Gastrocnemius medialis (tissue), 4 donors: ENCODE measurements at places on chromosomes 16 and 17.

- DNase-seq, result no peak
Observed at GRCh38 chr16:63037761-63038396, 1001.6 kb upstream of the CDH8 start.

DNA sequence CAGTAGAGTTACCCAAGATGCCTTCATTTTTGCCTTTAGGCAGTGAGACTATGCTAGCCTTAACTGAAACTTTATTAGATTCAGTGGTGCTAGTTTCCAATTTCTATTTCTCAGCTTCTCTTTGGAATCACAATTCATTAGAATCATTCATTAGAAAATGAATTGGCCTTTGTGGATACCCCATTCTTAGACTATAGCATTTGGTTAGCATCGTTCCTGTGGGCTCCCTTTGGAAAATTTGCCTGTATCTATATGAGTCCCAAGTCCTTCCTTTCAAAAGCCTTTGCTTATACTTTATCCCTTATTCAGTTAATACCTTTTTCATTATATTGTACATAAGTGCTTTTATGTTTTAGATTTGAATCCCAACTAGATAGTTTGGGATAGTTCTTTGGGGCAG lies 187.0 kb upstream of the TBX2 start:
- DNase-seq, result no peak

DNA sequence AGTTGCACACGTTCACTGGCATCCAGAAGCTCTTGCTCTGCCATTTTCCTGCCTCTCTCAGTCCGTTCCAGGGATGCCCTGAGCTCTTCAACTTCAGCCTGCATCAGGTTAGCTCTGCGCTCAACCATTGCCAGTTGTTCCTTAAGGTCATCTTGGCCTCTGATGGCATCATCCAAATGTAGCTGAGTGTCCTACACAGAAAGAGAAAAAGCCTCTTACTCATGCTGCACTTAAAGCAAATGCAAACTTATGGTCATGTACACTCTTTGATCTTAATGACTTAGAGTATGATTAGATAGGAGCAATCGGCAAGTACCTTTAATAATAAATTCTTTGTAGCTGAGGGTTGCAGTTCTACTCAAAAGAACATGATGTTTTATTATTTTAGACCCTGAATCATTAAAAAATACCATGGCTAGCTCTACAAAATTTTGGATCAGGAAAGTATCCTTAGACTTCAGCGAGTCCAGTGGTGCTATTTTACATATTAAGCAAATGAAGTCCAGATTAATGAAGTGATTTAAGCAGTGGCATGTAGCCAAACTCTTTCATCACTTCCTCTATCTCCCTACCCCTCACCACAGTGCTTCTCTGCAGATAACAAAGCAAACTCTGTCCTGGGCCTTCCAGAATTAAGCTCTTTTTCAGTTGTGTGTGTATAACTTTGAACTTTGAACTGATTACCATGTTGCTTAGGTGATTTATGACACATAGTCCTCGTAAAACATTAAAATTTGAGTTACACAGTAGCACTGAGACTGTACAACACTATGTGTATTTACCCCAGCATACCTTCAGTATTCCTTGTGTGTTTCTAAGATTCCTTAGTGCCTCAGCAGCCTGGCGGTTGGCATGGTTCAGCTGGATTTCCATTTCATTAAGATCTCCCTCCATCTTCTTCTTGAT lies 22.1 kb downstream of the MYH4 start:
- no peak for DNase-seq

GRCh38 chr17:69428252-69428980 lies 13.9 kb downstream of the MAP2K6 start:
- DNase-seq, result no peak

DNA sequence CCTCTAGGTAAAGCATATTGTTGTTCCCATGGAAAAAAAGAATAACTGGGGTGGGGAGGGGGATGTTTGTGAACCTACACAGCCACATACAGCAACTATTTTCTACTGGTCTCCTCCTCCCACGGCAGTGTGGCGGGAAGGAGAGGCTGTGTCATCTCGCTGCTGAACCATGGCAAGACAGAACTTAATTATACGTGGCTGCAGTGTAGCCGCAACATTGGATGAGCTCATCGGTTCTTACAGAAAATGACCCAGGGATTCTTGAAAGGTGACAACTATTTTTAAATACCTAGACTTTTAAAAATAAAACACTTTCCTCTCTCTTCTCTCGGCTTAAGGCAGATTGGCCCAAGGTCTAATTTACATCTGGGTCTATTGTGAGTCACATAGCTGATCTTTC lies 19.8 kb upstream of the TEKT3 start:
- DNase-seq, result no peak

DNA sequence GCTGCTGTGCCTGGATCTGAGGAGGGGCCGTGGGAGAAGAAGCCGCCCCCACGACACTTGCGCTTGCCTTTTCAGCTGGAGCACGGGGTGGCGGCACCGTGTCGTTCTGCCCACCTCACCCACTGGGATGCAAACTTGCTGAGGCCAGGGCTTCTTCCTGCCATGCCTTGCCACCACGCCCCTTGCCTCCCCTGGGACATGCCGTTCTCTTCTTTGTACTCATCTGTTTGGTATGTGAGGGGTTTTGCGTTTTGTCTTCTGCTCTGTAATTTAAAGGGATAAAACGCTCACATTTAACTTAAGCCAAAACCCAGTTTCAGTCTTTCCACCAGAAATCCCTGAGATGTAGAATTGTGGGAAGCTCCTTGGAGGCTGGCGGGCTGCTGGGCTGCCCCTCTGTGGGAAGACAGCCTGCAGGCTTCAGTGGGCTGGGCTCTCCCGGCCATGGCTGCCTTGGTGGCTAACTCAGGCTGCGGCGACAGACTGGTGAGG lies 180.2 kb downstream of the RPTOR start:
- DNase-seq, result no peak

DNA sequence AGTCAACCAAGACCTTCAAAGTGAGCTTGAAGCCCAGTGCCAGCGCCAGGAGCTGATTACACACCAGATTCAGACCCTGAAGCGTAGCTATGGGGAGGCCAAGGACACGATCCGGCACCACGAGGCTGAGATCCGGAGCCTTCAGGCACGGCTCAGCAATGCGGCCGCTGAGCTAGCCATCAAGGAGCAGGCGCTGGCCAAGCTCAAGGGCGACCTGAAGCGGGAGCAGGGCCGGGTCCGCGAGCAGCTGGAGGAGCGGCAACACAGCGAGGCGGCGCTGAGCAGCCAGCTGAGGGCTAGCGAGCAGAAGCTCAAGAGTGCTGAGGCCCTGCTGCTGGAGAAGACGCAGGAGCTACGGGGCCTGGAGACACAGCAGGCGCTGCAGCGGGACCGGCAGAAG lies 42.0 kb downstream of the PLD6 start:
- DNase-seq, result no peak

- DNase-seq, result peak; percentile 65
Observed at GRCh38 chr17:83125515-83126274, 46.3 kb downstream of the METRNL start.

DNA sequence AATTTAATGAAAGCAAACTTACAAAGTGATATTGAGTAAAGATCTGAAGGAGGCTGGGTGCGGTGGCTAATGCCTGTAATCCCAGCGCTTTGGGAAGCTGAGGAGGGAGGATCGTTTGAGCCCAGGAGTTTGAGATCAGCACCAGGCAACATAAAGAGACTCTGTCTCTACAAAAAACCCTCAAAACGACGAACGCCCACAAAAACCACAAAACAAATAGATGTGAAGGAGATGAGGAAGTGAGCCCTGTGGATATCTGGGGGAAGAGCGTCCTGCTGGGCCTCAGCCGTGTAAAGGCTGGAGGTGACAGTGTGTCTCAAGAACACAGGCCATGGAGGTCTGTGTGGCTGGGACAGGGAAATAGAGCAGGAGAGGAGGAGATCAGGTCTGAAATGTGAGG lies 68.8 kb downstream of the ITFG1 start:
- no peak for DNase-seq

DNA sequence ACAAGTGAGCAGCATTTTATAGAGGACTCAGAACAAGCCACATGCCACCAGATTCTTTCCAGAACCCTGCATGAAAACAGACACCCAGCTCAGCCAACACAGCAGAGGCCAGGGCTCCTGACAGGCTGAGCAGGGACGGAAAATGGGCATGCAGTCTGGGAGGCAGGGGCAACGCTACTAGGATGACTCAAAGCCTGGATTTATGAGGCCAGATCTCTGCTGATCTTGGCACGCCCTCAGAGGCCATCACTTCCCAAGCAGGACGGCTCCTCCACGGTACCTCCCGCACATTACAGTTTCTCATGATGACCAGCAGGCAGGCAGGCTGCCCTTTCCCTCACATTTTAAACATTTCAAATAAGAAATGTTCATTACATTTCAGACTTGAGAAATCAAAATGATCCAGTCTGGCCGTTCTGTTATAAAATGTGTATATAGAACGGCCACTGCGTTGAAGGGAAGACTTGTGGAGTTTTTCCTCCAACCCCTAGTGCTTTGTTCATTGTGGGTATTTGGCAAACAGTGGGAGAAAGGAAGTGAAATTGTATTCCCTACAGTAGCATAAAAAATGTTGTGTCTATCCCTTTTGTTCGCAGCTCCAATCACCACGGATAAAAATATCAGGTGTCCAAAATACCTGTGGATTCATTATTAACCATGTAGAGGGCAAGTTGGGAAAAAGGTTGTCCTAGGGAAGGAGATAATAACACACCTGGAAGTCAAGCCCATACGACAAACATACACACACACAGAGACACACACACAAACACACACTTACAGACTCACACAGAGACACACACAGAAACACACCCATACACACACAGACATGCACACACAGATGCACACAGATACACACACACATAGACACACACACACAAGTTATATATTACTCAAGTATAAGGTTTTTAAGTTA lies 64.8 kb upstream of the ADAMTS18 start:
- peak; percentile 14 for DNase-seq

DNA sequence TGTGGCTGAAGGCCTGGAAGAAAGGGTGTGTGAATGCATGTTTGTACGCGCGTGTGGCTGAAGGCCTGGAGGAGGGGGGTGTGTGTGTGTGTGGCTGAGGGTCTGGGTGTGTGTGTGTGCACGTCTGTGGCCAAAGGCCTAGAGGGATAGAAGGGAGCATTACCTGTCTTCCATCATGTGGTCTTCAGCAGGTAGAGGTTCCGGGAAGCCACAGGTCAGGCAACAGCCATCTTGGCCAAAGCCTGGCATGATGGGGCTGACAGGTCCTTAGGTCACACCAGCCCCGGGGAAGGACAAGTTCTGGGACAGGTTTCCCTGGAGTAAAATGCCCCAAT lies 5.2 kb downstream of the LITAFD start:
- no peak for DNase-seq

DNA sequence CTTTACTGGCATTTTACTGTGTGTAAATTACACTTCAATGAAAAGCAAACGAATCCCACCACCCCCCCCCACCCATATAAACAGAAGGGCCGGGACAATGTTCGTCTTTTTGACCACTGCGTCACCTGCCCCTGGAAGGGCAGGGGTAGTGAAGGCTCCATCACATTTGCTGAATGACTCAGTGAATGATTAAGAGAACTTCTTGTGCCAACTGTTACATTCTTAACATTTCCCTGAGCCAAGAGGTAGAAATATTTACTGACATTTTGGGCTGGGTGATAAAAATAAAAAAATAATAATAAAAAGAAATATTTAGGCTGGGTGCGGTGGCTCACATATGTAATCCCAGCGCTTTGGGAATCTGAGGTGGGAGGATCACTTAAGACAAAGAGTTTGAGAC lies 24.1 kb downstream of the C16orf96 start:
- no peak for DNase-seq

GRCh38 chr17:80782536-80783427 lies 208.9 kb upstream of the CHMP6 start:
- DNase-seq, result no peak

GRCh38 chr17:7972131-7972785 lies 30.2 kb upstream of the GUCY2D start:
- DNase-seq, result peak; percentile 75

GRCh38 chr16:29304251-29304650 lies 102.3 kb downstream of the NPIPB11 start:
- DNase-seq, result no peak

GRCh38 chr17:13337864-13338371 lies 263.8 kb downstream of the HS3ST3A1 start:
- DNase-seq, result no peak

GRCh38 chr17:75492555-75493168 lies 22.7 kb downstream of the CASKIN2 start:
- DNase-seq, result no peak

GRCh38 chr17:4003131-4003500 lies 38.9 kb upstream of the ATP2A3 start:
- no peak for DNase-seq

DNA sequence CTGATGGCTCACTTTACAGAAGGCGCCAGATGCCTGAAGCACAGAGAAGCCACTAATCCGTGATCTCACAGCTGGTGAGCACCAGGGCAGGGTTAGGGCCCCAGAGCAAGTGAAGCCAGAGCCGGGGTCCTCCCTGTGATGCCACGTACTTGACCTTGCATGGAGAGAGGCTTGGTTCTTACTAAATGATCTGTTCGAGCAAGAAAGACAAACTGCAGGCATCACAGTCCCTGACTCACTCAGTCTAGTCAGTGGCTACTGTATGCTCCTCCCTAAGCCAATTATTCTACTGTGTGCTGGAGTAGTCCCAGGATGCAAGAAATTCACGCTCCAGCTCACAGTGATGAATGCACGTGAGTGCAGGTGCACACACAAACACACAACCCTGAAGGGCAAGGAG lies 55.4 kb downstream of the SDK2 start:
- DNase-seq, result no peak

GRCh38 chr17:76524598-76525512 lies 12.7 kb downstream of the CYGB start:
- no peak for DNase-seq

GRCh38 chr17:38896346-38896954 lies 26.6 kb downstream of the LASP1 start:
- no peak for DNase-seq

GRCh38 chr17:59785091-59785799 lies 77.8 kb downstream of the VMP1 start:
- DNase-seq, result no peak

GRCh38 chr17:17944743-17945142 lies 27.5 kb downstream of the TOM1L2 start:
- no peak for DNase-seq

DNA sequence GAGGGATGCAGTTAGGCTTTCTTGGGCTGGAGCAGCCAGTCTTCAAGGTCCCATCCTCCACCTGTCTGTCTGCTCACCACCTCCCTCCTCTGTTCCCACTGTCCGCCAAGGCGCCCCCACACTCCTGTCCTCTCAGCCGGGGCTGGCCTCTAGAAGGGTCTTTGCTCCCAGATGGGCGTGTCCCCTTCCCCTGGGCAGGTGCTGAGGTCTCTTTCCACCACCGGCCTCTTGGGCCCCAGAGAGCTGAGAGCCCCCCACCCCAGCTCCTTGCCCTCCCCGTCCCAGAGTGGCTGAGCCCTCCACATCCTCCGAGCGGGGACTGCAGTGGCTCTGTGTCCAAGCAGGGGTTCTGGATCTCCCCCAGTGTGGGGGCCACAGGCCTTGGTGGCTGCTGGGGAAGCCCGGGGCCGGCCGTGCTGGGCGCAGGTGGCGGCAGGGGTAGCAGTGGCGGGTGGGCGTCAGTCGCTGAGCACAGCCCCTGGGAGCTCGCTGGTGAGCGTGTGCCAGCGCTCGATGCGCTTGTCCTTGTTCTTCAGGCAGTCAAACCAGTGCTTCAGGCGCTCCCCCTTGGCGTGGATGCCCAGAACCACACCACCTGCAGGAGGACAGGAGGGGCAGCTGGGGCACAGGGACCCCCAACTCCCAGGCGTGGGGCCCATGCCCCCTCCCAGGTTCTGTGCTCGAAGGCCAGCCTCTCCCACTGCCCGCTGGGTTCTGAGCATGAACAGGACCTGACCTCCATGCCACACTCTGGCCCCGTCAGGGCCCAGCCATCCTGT lies 9.8 kb downstream of the SCGB1C2 start:
- no peak for DNase-seq

- DNase-seq, result no peak
Observed at GRCh38 chr17:48997827-48998586, 822 bp downstream of the IGF2BP1 start.

GRCh38 chr17:77189148-77189547 lies 48.4 kb downstream of the SEC14L1 start:
- DNase-seq, result no peak
